Activated CD4-positive, alpha-beta T cell treated with anti-CD3 and anti-CD28 coated beads, Interleukin-2, amount 50 U/mL, for 24 hours (primary cell): ENCODE measurements at places on chromosomes 3 and 15.
A peak's percentile ranks its signal among the peaks of the same experiment; 100 is the strongest.

- DNase-seq = no peak
Observed at GRCh38 chr3:156727519-156728205, 53.3 kb downstream of the TIPARP start.

DNA sequence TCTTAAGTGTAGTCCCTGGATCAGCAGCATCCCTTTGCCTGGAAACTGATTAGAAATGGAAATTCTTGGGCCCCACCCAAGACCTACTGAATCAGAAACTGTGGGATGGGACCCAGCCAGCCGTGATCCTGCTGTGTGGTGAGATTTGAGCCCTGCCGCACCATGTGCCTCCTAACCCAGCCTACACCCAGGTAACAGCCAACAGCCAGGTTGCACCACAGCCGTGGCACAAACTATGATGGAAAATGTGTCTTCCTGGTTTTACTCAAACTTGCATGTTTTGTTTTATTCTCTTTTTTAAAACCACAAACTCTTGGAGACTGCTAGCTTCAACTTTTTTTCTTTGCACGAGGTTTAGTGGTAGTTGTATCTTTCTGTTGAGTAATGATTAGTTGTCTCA lies 2.6 kb downstream of the LIMD1 start:
- DNase-seq = peak; percentile 18

DNA sequence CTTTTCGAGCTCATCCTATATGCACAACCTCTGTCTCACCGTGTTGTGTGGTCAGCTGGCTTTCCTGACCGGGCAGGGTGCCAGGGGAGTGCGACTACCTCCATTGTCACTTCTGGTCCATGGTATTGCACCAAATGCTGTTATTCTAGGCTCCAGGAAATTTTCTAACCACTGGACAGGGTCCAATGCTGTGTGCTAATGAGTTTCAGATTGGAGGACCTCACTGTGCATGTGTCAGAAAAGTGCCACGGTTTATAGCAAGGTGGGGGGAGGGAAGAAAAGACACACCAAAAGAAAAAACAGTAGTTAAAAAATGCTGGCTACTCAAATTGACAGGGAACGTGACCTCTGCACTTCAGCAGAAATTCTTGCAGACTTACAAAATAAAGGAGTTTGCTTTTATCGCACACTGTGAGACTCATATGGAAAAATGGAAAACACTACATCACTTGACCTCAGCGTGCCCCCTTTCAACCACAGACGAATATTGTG lies 480.1 kb downstream of the FOXP1 start:
- no peak for DNase-seq

DNA sequence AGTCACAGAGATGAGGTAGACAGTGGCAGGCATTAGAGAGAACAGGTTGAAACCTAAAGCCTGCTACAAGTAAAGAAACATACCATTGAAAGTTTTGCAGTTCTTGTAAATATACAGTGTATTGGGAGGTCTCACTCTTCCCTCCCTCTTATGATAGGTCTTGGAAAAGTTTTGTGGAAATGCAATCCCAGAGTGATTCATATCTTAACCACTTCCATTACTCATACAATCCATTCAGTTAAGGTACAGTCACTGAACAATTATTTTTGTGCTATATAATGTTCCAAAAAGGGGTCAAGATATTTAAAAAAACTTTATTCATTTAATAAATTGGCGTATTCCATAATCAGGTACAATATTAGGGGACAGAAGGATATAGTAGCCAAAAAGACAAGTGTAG lies 737.7 kb upstream of the ALCAM start:
- no peak for DNase-seq

DNA sequence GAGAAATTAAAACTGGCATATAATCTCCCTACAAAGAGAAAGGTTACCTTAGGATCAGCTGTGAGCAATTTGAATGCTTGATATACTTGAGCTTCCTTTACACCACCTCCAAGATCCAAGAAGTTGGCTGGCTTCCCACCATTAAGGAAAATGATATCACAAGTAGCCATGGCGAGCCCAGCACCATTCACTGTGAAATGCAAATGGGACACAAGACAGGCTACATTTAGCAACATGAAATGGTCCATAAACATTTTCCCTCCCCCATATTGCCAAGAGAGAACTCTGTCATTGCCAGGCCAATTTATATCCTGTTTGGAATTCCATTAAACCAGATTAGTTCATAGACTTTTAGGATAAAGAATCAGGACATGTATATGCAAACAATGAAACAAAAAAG lies 158.7 kb downstream of the SUCLG2 start:
- DNase-seq = no peak

DNA sequence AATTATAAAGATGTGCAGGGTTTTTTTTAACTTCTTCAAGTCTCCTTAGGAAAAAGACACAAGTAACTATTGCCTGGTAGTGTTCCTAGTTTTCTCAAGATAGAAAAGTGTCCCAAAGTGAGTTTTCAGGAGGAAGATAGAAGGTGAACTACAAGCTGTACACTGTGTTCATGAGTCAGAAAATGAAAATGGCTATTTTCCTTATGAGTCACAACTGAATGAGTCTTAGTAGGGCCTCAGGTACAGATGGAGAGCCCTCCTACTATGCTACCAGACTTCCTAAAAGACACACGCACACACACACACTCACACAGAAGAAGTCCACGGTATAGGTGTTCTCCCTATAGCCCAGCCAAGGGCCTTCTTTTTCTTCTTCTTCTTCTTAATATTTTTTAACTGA lies 3.1 kb downstream of the MYO1E start:
- no peak for DNase-seq

DNA sequence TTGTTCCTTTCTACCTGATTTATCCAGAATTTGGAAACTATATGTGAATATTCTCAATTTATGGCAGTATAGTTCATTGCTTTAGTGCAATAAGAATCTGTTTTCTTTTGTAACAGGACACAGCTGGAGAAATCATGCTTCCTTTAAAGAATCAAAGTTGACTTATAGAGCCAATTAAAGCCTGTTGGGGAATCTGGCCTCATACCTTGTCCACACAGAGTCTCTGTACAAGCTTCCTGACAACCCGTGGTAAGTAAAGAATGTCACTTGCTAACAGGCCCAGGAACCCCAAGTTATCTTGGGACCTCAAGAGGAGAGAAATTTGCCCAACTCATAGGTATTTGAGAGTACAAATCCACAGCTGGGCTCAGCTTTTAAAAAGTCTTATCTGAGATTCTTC lies 10.2 kb downstream of the ZNF445 start:
- no peak for DNase-seq

DNA sequence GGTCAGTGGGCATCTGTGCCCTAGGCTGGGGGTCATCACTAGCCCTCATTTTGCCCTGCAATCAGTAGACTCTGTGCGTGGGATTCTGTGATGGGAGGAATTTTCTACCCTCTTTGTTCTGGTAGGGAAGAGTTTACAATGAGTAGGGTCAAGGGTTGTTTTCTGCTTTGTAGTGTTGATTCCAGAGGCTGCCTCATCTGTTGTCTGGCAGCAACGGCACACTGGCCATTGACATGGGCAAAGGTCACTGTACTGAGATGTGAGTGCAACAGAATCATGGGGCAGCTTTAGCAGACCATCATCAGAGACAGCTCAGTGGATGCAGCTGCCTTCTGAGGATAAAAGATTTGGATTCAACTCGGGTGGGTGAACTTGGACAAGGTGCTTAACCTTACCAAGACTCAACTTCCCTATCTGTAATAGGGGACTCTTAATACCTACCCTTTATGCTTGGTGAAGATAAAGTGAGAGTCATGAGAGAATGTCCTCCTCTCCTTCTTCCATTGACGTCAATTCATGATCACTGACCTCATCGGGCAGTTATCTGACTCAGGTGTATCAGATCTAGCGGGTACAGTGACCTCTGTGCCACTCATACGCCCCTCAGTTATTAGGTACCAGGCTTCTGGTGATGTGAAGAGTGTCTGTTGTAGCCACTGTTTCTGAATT lies 127.5 kb downstream of the RPLP1 start:
- no peak for DNase-seq

GRCh38 chr3:63343674-63344073 lies 65.6 kb downstream of the SYNPR start:
- no peak for DNase-seq

- no peak for DNase-seq
Observed at GRCh38 chr3:128072454-128073184, 20.4 kb downstream of the SEC61A1 start.

DNA sequence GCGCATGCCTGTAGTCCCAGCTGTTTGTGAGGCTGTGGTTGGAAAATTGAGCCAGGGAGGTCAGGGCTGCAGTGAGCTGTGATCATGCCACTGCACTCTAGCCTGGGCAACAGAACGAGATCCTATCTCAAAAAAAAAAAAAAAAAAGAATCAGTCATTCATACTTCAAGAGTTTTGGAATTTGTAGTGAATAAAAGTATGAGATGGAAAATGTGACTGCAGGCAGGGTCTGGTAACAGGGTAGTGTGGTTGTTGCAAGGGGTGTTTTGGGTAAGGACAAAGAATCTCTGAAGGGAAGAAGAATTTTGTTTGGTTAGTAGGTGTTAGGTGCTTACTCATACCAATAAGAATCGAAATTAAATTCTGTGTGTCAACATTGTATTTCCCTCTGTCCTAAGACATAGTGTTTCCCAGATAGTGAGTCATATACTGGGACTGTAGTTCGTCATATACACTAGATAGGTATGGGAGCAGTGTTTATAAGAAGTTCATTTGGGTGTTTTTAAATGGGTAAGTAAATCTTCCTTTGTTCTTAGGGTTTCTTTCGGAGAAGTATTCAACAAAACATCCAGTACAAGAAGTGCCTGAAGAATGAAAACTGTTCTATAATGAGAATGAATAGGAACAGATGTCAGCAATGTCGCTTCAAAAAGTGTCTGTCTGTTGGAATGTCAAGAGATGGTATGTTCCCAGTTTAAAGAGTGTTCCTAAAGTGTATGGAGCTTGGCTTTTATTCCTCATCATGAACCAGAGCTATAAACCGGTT lies 14.2 kb downstream of the NR1D2 start:
- DNase-seq = no peak

GRCh38 chr3:66797889-66798560 lies 200.1 kb upstream of the KBTBD8 start:
- no peak for DNase-seq

- no peak for DNase-seq
Observed at GRCh38 chr3:187763850-187764648, 18.8 kb upstream of the BCL6 start.

GRCh38 chr3:184500344-184500923 lies 61.2 kb upstream of the EPHB3 start:
- no peak for DNase-seq

DNA sequence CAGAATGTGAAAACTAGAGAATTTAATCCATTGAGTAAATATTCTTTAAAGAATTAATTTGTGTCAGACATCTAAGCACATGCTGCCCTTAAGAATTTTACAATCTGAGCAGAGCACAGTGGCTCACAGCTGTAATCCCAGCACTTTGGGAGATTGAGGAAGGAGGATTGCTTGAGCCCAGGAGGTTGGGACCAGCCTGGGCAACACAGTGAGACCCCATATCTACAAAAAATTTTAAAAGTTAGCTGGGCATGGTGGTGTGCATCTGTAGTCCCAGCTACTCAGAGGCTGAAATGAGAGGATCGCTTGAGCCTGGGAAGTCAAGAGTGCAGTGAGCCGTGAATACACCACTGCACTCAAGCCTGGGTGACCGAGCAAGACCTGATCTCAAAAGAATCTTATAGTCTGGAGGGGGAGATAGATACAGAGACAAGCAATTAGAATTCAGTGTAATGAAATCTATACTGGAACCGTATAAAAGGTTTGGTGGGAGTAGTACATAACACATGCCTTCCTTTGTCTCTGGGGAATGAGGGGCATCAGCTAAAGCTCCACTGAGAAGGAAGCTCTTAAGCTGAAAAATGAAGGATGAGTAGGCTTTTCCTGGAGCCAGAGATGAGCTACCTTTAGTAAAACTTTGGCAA lies 21.2 kb downstream of the ATP11B start:
- no peak for DNase-seq

DNA sequence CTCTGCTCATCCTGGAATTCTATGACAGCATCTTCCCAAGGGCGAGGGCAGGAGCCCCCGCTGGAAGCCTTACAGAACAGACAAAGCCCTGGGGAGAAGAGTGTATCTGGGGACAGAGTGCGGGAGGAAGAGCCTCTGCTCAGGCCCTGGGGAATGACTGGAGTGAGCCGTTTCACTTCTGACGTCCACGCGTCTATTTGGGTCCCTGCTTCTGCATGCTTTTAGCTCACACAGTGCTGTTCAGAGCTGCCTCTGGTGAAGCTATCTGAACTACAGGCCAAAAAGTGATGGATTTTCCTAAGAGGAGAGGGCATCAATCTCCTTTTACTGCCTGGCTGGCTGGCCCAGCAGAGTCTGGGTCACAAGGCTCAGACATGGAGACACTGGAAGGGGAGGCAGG lies 311.8 kb downstream of the NTRK3 start:
- no peak for DNase-seq

DNA sequence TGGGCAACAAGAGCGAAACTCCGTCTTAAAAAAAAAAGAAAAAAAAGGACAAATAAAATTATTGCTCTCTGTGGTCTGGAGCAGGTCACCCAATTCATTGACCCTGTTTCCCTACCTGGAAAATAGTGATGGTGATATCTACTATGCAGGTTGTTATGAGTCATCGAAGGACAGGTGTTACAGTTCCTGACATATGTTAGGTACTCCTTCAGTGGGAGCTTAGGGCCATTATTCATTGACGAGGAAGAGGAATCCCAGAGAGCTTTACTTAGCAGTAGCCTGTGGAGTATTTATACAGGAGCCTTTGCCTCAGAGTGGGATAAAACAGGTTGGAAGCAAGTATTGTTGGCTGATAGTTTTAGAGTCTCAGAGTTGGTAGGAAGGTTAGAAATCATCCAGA lies 74.5 kb downstream of the SLC7A14 start:
- no peak for DNase-seq

DNA sequence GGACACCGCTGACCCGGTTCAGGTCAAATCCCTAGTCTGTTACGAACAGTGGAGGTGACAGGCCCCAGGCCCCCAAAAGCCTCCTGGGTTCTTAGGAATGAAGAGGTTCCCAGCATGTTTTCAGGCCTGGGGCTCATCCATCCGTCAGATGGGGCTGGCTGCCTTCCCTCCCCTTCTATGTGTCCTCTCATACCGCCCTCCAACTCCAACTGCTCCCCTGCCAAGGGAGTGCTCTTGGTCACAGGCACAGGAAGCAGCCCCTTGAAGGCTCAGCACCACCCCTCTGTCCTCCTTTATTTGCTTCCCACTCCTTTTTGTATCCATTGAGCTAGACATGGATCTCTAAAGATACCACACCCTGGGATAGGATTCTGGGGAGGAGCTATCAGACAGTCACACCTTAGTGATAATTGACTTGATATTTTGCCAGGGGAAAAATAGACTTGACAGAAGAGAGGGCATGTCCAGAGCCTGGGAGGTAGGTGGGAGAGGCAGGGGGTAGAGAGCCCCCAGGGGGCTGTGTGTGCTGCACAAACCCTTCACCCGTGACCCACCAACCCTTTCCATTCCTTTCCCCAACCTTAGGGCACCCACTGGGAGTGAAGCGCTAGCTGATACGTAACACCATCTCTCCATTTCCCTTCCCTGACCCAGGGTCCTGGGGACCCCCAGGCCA lies 10.7 kb upstream of the CSPG4 start:
- DNase-seq = no peak

DNA sequence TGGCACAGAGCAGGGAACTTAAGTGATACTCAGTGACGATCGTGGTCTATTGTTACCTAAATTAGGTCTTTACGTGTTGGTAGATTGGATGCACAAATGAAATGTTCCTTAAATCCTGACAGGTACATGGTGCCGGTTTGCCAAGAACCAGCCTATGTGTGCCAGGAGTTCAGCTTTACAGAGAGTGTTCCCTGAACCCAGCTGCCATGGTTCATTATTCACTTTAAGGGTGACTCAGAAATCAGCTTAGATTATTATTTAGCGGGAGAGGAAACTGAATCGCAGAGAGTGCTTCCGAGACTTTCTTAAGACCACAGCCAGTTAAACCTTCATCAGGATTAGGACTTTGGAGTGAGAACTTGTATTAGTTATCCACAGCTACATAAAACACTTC lies 21.5 kb downstream of the FAM43A start:
- no peak for DNase-seq
